ENCODE measurements at places on chromosomes 2 and 18. TPM values are rescaled to one million over a fixed set of nuclear protein-coding genes. Genes with fewer than 3 reads are reported as not detected.

The KIF5C gene
- 6.5 TPM for total RNA-seq

The ADCY3 gene
- 71.1 TPM for total RNA-seq

- no peak for DNase-seq
Observed at GRCh38 chr2:173358616-173359015, 3.9 kb downstream of the CDCA7 start.

DNA sequence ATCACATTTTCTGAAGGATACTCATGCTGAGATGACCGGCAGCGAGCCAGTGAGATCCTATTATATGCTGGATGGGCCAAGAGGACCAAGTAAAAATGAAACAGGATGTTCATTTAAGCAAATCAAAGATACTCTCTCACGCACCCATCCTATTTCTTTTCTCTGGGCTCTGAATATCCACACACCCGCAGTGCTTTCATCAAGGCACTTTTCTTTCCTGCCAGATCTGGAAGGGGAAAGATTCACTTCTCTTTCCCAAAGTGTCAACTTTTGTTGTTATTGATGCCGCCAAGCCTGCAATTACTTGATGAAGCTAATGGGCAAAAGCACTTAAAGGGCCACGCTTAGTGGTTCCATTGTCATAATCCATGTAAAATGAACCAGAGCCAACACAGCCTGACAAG, 191.9 kb upstream of the CHAC2 start:
- no peak for DNase-seq

The WBP1 gene
- total RNA-seq: 64.7 TPM
